ENCODE measurements at places on chromosomes 12 and 14. TPM values are rescaled to one million over a fixed set of nuclear protein-coding genes. Genes with fewer than 3 reads are reported as not detected.

Gene AMDHD1
- total RNA-seq: 0.16 TPM

Gene HNRNPA1
- 183 TPM for total RNA-seq

Gene TSPAN19
- total RNA-seq: not detected

Gene BCAT1
- 98.7 TPM for total RNA-seq

Gene LRRIQ1
- 0.10 TPM for total RNA-seq

Gene DCAF4
- total RNA-seq: 23.2 TPM

Gene KCNMB4
- 1.6 TPM for total RNA-seq

All from myocyte (in vitro differentiated cells).